SW 1271 (cell line): ENCODE measurements at places on chromosomes 11 and 22.

DNA sequence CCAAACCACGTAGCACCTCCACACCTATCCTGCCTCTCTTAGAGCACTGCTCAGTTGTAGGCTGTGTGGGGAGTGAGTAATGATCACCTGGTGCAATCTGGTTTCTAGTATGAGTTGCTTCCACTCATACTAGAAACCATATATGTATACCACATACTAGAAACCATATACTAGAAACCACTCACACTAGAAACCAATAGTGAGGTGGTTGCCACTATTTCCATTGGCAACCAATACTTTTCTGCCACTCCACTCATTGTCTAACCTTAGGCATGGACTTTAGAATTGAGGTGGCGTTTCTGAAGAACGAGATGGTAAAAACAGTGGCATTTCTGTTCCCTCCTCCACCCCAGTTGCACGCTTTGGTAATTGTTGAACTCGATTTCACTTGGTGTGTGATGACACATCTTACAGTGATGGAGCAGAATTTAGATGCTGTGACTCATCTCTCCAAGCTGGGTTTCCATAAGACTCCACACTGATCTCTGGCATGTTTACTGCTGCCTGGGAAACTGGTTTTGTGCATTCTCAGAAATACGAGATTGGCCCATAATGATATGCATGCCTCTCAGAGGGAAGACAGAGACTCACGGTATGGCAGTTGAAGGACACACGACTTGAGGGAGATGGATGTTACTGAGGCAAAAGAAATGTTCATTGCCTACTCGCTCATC is 82.9 kb downstream of the KIRREL3 start:
- DNase-seq, result no peak

DNA sequence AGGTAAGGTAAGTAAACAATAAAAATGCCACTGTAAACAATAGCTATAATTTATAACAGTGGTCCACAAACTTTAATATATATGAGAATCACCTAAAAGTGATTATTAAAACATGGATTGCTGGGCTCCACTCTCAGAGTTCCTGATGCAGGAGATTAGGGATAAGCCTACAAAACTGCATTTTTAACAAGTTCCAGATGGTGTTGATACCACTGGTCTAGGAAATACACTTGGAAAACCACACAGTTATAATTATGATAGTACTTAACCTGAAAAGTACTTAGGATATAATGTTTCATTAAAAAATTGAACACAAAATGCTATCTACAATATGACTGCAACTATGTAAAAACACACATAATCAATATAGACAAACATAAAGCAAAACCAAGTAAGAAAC is 20.4 kb downstream of the FCHSD2 start:
- no peak for DNase-seq

GRCh38 chr11:104594228-104594958 is 303.9 kb downstream of the CASP12 start:
- DNase-seq, result no peak

DNA sequence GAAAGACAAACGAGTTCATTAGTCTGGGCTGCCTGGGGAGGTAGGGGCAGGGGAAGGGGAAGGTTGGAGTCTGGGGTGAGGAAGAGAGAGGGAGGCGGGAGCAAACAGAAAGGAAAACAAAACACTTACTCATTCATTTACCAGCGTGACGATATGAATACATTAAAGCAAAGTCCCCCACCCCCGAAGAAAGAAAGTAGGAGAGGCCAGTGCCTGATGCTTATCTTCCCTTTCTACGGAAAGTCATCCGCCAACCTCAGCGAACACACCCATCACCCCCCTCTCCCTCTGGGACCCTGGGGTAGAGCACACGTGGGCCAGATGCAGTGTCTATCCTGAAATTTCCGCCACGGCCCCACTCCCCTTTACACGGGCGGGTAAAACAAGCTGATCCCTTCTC is 13.7 kb downstream of the ABCC8 start:
- no peak for DNase-seq

- no peak for DNase-seq
Observed at GRCh38 chr11:1502168-1502953, 15.8 kb upstream of the MOB2 start.

- no peak for DNase-seq
Observed at GRCh38 chr11:74000307-74001133, 8.4 kb downstream of the UCP3 start.

DNA sequence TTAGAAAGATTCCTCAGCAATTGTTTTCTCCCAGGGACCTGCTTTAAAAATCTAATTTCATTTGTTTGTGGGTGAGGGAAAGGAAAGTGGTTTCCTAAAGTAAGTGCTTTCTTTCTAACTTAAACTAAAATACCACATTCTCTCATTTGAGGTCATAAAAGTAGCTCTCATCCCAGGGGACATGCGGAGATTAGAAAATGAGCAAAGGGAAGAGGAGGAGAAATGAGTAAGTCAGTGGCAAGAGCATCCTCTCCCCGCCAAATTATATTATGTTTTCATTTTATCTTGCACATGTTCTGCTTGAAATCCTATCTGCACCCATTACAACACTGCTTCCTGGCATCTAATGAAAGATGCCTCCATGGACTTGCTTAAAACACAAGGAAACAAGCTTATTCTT is 191.4 kb downstream of the ARHGAP42 start:
- DNase-seq, result no peak

- no peak for DNase-seq
Observed at GRCh38 chr22:39522567-39523300, 2.4 kb downstream of the ATF4 start.

- DNase-seq, result no peak
Observed at GRCh38 chr11:27370374-27370773, 7.4 kb upstream of the CCDC34 start.

DNA sequence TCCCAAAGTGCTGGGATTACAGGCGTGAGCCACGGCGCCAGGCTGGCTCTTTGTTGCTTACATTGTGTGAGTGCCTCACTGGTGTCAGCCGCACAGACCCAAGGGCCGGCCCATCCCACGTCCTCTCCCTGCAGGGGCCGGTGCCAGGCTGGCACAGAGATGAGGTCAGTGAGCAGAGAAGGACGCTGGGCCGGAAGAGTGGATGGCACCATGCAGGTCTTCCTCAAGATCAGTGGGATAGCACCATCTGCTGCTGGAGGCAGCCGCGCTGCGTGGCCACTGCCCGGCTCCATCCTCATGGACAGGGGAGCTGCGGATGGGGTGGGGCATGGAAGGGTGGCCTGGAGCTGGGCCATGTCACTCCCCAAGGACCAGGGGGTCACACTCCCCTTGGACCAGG is 22.0 kb upstream of the FGF4 start:
- no peak for DNase-seq

- no peak for DNase-seq
Observed at GRCh38 chr11:130675371-130675821, 227.0 kb downstream of the ADAMTS15 start.

GRCh38 chr11:114368918-114369680 is 31.2 kb downstream of the C11orf71 start:
- DNase-seq, result no peak

DNA sequence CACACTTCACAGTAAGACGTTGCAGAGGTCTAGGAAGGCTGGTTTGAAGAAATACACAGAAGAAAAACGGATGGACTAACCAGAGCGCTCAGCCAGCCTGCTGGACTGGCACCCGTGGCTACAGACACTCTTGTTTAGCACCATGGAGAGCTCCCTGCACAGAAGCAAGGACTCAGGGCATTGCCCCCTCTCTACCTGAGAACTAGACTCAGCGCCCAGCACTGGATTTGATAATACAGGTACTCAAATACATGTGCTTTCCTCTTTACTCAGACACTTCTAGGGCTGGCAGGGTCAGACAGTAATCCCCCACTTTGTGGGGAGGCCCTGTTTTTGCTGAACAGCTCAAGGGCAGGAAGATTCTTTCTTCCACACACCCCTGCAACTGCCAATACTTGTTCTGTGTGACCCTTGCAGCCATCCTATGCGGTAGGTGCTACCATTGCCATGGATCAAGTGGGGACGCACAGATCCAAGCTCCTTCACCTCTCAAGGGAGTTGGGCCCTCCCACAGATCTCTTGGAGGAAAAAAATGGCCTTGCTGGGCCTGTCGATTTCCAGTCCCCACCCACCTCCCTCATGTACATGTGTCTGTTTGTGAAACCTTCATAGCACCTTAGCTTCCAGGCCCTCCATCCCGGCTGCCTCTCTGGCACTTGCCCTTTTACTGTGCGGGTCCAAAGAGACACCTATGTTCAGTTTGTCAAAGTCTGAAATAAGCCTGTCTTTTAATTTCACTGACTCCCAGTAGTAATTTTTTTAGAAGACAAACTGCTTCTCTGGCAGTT is 5.1 kb upstream of the P2RX6 start:
- no peak for DNase-seq

DNA sequence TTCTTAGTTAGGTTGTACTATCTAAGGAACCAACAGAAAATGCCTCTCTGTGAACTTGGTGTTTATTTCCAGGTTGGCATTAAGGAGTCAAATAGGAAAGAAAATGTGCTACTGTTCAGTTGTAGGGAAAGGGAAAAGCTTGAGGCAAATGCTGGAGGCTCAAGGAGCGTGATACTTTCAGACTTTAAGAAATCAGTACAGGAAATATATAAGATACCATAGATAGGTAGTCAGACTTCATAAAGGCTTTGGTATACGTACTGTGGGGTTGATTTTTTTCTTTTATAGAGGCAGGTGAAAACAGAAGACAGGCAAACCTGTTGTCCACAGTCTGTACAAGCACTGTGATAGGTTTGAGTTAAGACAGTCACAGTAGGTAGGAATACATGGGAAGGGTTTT is 30.8 kb downstream of the EP300 start:
- DNase-seq, result no peak

GRCh38 chr11:133745791-133746190 is 99.5 kb downstream of the SPATA19 start:
- DNase-seq, result no peak

- DNase-seq, result no peak
Observed at GRCh38 chr11:3001496-3001895, 9.4 kb upstream of the NAP1L4 start.

GRCh38 chr11:134120143-134120850 is 51.4 kb downstream of the JAM3 start:
- DNase-seq, result no peak

- no peak for DNase-seq
Observed at GRCh38 chr11:78270971-78271370, 82.3 kb downstream of the USP35 start.

DNA sequence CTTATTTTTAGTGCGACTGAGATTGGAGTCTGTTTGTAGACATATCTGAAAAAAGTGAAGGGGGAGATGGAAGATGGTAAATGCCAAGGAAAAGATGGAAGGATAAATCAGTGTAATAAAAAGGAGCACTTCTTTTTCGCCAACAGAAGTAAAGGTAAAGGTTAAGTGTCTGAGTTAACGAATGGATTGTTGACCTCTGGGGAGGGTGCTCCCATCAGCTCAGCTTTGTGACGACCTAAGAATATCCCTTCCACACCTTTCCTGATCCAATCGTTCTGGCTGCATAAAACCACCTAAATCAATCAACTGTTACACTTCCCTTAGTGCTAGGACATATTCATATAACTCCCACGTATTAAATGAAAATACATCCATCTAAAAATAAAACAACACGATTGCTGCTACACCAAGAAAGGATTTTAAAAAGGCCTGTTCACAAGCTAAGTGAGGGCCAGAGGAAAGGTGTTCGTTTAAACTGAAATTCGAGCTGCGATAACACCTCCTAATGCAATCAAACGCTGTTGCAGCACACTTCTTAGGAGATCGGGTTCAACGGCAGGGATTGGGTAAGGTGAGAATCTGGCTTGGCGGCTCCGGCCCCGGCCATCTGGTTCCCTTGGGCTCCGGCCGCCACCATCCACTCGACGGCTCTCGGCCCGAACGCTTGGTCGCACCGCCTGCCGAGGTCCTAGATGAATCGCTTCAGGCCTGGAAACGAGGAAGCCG is 658 bp downstream of the C11orf71 start:
- no peak for DNase-seq

GRCh38 chr11:8085011-8085645 is 4.1 kb downstream of the TUB start:
- no peak for DNase-seq

GRCh38 chr22:28034760-28035401 is 115.8 kb upstream of the PITPNB start:
- no peak for DNase-seq

DNA sequence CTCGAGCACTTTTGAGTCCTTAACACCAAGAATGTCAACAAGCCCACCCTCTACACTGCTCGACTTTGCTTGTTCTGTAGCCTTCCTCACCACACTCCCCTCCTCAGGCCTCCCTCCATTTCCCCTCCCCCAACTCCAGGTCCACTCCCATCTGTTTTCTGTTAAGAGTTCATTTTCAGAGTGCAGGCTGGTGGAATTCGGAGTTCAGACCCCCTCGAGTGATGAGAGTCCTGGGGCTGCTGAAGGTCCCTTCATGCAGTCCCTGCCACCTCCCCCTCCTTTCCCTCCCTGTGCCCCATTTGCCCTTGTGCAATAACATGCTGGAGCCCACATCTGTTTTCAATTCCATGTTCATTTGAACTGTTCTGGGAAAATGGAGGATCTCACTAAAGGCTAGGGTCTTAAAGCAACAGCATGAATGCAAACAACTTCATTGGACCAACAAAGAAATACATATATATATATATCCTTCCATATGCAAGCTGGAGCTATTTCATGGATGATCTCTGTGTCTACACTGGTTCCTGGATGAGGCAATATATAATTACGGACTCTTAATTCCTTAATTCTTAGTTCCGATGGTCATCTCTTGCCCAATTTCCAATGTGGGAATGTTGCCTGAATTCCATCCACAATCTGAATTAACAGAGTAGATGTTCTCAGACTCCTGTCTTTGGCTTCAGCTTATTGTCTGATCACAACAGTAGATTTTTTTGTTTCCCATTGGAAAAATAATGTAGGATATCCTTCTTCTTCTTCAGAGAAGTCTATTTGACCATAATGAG is 340.4 kb downstream of the ETS1 start:
- DNase-seq, result no peak

DNA sequence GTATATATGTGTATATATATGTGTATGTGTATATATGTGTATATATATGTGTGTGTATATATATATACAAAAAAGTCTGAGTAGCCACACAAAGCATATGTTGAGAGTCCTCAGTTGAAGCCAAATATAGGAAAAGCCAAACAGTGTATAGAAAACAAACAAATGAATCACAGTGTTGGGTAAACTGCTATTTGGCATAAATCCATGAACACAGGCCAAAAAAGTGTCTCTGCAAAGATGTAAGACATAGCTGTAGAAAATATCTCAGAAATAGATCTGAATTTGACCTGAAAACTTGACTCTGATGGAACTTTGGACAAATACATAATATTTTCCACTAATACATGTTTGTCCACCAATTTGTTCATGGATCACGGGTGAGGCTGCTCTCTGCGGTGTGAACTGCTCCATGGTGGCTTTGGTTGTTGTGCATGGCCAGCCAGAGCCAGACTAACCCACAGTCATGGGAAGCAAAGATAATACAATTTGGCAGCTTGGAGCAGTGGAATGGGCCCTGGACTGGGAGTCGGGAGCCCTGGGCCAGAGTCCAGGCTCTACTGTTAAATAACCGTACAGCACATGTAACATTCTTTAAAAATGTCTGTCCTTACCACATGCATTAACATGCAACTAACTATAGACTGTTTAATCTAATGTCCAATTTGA is 76.9 kb upstream of the EED start:
- no peak for DNase-seq

GRCh38 chr11:21622995-21623394 is 569.9 kb upstream of the ANO5 start:
- no peak for DNase-seq

GRCh38 chr22:39959640-39960447 is at the start of gene TMA7B:
TMA7B (plus strand) TSS chr22:39960397; CDS start chr22:39964375, 3,978 bp downstream.
- DNase-seq, result peak; percentile 7
